ENCODE measurements at places on chromosomes 12 and 14.

DNA sequence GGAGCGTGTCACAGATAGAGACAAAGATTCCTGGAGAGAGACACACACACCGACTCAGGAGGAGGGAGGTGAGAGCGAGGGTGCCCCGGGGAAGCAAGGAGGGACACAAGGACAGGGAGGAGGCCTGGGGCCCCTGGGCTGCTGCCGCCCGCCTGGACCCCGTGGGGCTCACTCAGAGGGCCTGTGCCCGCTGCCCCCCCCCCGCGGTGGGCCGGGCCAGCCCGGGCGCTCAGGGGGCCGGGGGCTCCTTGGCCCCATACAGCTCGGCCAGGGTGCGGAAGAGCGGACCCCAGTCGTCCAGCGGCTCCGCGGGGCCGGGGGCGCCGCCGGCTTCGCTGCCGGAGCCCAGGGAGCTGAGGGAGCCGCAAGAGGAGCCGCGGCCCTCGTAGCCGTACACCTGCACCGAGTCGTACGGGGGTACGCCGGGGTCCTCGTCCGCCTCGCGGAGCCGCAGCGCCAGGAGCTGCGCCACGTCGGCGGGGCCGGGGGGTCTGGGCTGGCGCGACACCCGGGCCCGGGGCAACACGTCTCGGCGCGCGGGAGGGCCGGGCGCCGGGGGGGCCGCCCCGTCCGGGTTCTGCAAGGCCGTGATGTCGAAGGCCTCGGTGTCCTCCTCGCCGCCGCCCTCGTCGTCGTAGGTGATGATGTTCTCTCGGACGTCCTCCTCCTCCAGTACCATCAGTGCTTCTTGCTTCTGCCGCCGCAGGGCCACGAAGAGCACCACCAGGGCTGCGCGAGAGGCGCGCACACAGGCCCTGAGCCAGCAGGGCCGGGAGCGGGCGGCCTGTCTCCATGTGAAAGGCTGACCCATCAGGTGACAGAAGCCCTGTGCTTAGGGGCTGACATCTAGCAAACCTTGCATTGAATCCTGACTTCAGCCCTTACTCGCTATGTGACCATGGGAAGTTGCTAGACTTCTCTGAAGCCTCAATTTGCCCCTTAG is 6.0 kb downstream of the PSMB11 start:
- no peak for DNase-seq

GRCh38 chr12:78402366-78403134 is 462.0 kb upstream of the SYT1 start:
- peak; percentile 2 for DNase-seq

DNA sequence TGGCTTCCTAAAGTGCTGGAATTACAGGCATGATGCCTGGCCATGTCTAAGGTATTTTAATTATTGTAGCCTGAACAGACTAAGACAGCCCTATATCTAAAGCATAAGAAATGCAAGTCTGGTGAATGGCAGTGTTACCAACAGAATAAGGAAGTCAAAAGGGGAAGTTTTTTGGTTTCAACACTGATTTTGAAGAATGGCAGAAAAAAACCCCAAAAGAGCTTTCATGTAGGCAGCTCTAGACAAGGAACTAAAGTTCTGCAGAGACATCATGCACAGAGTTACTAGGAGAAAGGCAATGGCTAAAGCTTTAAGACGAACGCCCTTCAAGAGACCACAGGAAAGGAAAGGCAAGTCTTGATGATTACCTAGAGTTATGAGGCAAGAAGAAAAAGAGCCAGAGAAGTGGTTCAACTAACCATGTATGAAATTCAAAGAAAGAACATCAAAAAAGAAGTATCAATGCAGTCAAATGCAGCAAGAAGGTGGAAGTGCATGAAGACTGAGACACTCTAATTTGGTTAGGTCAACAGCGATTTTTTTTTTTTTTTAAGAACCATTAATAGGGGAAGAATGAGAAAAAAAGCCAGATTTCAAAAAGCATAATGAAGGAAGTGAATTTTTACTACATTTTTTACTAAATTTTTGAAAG is 50.8 kb downstream of the RPS6KA5 start:
- DNase-seq, result no peak

DNA sequence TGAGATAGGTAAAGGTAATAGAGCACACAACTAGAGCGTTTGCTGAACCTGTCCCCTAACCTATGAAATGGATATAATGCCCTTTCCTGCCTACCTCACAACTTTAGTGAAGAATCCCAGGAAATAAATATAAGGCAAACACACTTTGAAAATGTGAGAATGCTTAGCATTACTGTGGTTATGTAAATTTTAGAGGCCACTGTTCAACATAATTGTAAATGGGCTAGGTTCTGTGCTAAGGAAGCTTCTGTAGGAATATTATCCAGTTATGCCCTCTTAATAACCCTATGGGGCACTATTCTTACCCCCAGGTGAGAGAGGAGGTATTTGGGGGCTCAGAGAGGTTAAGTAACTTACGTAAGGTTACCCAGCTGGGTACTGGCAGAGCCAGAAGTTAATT is 92.5 kb upstream of the TMEM233 start:
- DNase-seq, result no peak

GRCh38 chr12:20599757-20600156 is 95.4 kb upstream of the SLCO1C1 start:
- no peak for DNase-seq

DNA sequence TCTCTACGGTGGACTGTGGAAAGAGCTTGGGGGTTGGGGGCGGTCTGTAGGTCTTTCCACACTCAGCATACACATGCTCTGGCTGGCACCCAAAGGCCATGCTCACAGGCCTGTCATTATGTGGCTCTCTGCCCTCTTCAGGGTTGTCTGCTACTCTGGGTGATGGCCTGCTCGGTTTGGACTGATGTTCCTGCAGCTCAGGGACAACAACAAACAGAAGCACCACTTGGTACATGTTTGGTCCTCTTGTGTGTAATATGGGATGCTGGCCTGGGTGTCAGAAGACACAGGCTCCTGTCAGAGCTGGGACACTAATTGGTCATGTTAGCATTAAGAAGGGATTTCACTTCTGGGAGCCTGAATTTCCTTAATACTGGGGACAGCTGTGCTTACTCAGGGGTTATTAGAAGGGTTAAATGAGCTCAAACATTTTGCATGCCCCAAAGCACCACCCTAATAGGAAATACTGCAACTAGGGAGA is 32.7 kb upstream of the SELPLG start:
- DNase-seq, result peak; percentile 78

GRCh38 chr14:44966601-44967336 is 4.8 kb downstream of the TOGARAM1 start:
- peak; percentile 46 for DNase-seq

- DNase-seq, result peak; percentile 89
Observed at GRCh38 chr12:45336762-45337596, 121.1 kb downstream of the ANO6 start.
